Activated naive CD8-positive, alpha-beta T cell treated with anti-CD3 and anti-CD28 coated beads, Interleukin-2, amount 50 U/mL, for 16 hours (primary cell): ENCODE measurements at places on chromosomes 7 and 10.

DNA sequence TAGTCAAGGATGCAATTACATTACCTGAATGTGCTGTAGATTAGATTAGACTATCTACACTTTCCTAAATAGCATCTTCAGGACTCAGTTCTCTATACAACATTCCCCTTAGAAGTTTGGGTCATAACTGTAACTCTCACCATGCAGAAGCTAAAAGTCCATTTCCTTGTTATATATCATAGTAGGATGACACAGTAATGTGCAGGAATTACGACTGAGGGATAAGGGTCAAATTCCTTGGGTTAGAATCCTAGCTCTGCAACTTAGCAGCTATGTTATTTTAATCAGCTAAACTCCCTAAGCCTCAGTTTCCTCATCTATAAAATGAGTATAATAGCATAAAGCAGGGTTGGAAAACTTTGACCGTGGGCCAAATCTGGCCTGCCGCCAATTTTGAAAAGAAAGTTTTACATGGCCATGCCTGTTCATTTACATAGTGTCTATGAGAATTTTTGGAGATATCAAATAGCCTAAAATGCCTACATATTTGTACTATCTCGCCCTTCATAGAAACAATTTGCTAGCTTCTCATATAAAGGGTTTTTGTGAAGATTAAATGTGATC lies 14.8 kb downstream of the NRCAM start:
- no peak for DNase-seq

DNA sequence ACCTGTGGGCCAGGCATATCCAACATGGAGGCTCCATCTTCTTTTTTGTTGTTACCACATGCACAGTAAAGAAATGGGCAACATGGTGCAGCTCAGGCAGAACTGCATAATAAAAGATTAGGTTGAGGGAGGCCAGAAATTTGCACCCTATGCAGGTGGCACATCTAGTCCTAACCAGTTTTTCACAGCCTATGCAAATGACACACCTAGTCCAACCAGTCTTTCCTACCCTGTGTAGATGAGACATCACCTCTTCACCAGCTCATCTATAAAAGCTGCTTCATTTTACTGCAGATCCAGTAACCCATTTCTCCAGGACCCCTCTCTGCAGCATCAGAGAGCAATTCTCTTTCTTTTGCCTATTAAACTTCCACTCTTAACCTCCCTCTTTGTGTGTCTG lies 411.0 kb upstream of the PCDH15 start:
- no peak for DNase-seq

GRCh38 chr10:132059760-132060508 lies 5.8 kb upstream of the JAKMIP3 start:
- no peak for DNase-seq

GRCh38 chr7:133861876-133862275 lies 265.3 kb upstream of the LRGUK start:
- DNase-seq = no peak

DNA sequence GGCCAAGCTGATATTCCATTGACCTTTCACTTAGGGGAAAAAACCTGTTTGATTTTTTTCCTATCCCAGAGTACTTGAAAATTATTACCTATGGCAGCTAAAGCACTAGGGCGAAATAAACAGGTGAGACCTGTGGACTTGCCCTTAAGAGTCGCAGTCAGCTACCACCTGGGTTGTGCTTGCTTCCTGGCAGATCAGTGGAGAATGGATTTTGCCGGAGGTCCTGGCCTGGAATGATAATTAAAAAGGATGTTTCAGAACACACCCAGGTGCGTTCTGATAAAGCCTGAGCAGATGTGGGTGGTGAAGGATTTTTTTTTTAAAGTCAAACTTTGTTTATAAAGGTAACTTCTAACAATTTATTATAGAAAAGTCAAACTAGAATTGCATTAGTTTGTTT lies 59.1 kb downstream of the AUTS2 start:
- DNase-seq = no peak

- no peak for DNase-seq
These were observed 676 bp downstream of the TCAF1 start for GRCh38 chr7:143901332-143901667.

- no peak for DNase-seq
These were observed 80.0 kb downstream of the DAGLB start for GRCh38 chr7:6367701-6368211.

DNA sequence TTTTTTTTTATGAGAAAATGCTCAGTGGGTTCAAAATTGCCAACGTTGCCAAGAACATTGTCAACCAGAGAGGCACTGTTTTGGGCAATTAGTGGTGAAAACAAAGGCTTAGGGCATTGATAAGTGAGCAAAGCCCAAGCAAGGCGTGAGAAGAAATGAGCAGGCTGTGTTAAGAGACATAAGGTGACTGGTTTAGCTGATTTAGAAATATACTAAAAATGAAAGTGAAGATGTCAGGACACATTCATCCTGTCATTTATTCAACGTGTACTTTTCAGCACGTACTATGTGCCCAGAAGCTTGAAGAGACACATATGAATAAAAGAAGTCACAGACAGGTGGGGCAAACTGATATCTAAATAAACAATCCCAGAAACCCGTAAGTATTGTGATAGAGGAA lies 31.8 kb downstream of the AOAH start:
- no peak for DNase-seq

DNA sequence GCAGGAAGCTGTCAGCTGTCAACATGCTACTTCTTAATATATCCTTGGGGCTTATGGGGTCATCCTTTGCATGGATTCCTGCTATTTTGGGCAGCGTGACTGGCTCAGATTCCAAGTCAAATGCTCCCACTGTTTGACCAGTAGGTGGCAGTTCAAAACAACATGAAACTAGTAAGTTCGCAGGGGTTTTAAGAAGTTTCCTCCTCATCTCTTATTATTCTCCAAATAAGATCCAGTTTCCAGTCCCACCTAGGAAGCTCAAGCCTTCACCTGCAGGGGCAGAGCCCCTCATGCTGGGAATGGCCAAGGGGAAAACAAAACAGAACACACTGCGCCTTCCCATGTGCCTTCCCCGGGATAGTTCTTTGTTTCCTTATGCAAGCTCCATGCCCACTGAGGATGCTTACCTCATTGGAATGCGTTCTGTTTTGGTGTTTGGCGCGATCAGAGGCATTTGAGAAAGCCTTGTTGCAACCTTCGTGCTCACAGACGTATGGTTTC lies 259.8 kb downstream of the GLI3 start:
- DNase-seq = no peak

GRCh38 chr10:72328829-72329204 lies 25.9 kb downstream of the DNAJB12 start:
- no peak for DNase-seq

- no peak for DNase-seq
These were observed 12.3 kb upstream of the ACSM6 start for GRCh38 chr10:95181726-95182125.

DNA sequence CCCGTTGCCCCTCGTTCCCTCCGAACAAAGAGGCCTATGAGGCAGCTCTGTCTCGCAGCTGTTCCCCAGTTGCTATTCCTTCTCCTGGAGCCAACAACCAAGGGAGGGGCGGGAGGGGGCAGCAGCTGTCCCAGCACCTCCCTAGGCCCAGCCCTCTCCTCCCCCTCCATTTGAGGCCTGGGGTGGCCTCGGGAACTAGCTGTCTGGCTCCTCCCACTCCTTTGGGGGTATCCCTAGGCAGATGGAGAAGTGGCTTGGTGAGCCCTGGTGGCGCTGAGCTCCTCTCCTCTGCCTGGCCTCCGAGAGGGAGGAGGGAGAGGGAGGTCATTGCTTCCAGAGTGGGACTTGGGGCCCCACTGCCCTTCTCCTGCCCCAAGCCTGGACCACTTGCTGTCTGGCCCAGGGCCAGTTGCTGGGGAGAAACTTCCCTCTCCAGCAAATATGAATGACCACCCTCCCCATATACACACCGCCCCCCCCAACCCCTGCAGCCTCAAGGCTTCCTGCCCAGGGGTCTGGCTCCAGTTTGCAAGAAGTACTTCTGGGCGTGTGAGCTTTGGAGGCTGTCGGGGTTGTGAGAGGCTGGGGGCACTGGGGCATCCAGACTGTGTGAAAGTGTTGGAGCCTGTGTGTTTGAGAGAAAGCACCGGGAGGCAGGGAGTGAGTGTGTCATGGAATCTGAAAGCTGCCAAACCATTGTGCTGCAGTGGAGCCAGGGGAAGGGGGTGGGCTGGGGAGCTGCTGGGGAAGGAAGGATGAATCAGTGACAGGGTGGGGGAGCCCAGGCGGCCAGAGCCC lies 3.1 kb downstream of the FLNC start:
- no peak for DNase-seq

GRCh38 chr7:51235593-51236313 lies 80.9 kb downstream of the COBL start:
- DNase-seq = no peak

GRCh38 chr7:140914083-140914482 lies 10.6 kb downstream of the BRAF start:
- no peak for DNase-seq

DNA sequence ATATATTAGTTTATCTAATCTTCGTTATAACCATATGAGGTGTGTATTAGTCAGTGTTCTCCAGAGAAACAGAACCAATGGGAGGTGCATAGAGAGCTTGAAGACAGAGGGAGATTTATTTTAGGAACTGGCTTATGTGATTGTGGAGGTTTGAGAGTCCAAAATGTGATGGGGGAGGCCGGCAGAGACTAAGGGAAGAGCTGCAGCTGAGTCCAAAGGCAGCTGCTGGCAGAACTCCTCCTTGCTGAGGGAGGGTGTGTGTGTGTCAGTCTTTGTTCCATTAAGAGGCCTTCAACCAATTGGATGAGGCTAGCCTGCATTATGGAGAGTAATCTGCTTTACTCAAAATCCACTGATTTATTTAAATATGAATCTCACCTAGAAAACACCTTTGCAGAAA lies 165.1 kb downstream of the SH3PXD2A start:
- no peak for DNase-seq

DNA sequence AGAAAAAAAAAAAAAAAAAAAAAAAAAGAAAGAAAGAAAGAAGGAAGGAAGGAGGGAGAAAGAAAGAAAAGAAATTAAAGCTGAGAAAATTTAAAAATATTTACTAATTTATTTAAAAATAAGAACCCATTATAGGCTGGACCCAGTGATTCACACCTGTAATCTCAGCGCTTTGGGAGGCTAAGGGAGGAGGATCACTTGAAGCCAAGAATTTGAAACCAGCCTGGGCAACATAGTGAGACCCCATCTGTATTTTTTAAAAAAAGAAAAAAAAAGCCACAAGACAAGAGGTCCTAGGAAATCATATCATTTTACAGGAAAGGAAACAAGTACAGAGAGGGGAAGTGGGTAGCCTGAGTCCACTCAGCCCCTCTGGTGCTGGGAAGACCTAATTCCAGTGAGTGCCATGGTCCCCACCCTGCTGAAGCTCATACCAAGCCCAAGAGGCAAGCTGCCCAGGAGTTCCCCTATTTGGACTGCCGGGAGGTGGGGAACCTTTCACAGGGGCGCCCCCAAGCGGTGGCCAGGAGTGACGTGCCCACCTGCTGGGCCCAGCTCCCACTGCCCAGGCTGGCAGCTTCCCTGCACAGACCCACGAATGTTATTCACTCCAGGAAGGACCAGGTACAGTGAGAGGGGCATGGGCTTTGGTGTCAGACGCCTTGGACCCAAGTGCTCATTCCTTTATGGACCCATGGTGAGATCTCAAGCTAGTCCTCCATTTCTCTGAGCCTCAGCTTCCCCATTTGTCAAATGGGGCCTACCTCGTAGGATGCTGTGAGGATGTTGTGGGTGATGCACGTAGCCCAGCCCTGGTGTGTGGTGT lies 133.6 kb downstream of the ZMIZ1 start:
- no peak for DNase-seq

DNA sequence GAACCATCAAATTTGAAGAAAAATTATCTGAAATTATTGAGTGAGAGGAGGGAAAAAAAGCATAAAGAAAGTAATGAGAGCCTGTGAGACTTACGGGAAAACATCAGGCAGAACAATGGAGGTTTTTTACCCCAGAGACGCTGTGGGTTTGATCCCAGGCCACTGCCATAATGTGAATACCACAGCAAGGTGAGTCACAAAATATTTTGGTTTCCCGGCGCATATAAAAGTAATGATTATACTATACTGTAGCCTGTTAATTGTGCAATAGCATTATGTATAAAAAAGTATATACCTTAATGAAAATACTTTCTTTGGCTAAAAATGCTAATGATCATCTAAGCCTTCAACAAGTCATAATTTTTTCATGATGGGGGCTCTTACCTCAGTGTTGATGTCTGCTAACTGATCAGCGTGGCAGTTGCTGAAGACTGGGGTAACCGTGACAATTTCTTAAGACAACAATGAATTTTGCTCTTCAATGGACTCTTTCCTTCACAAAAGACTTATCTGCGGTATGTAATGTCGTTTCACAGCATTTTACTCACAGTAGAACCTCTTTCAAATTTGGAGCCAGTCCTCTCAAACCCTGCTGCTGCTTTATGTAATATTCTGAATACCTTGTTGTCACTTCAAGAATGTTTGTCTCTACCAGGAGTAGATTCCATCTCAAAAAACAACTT lies 97.0 kb upstream of the FAM20C start:
- no peak for DNase-seq

DNA sequence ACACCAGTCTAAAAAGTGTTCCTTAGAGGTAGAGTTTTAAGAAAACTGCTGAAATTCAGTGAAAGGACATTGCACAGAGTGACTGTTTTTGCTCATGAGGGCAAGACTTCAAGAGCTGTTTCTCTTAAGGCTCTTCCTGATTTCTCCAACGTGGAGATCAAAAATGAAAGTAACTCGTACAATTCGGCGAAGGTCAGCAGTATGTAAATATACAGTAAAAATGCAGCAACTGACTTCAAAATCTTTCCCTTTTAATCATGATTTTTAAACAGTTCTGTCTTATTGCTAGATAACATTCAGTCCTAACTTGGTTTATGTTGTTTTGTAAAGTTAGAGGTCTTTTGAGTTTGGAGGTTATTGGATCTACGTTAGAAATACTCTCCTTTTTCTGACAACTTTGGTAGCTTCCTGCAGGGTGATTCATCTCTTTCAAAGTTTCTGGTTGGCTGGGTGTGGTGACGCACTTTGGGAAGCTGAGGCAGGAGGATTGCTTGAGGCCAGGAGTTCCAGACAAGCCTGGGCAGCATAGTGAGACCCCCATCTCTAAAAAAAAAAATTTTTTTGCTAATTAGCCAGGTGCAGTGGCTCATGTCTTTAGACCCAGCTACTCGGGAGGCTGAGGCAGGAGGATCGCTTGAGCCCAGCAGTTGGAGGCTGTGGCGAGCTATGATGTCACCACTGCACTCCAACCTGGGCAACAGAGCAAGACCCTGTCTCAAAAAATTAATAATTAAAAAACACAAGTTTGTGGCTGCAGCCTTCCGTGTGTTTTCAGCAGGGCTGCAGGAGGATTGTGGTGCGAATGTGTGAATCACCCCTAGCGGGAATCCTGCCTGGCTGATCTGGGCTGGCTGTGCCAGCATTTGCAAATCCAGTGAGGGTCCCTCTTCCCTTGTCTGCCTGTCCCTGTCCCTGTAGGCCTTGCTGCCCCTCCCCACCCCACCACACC lies 29.2 kb upstream of the AP5Z1 start:
- DNase-seq = no peak

GRCh38 chr7:82313269-82313668 lies 130.3 kb downstream of the CACNA2D1 start:
- DNase-seq = no peak

- no peak for DNase-seq
These were observed 98.8 kb downstream of the ZMIZ1 start for GRCh38 chr10:79167537-79167936.

- no peak for DNase-seq
These were observed 53.9 kb upstream of the SFMBT2 start for GRCh38 chr10:7464691-7465090.

- no peak for DNase-seq
These were observed 698.3 kb downstream of the PARD3 start for GRCh38 chr10:34116681-34117271.
